ENCODE measurements at places on chromosomes 1 and 21.

- DNase-seq = no peak
Observed at GRCh38 chr1:119920104-119920968, 24.0 kb upstream of the ADAM30 start.

GRCh38 chr1:204990059-204990664, 52.9 kb upstream of the CNTN2 start:
- DNase-seq = no peak

DNA sequence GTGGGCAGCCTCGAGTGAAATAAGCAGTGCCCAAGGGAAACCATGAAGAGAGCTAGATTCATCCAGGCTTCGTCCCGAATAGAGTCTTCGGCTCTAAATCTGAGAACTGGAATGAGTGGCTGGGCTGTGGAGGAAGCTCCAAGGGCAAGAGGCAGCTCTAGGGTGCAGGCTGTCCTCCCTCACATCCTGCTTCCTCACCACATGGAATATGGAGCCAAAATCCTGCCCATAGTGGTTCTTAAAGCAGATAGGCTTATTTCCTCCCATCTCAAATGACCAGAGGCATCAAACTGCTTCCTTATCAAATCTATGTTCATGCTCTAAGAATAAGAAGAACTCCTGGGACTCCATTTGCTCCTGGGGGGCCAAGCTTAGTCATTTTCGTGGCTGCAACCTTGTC, 2.5 kb downstream of the IL24 start:
- DNase-seq = no peak

- DNase-seq = no peak
Observed at GRCh38 chr1:156283521-156283920, 604 bp upstream of the TMEM79 start.

Measured in kidney epithelial cell (primary cell).